Activated CD4-positive, alpha-beta T cell treated with anti-CD3 and anti-CD28 coated beads for 36 hours (primary cell): ENCODE measurements at places on chromosomes 5 and 9. TPM values are rescaled to one million over a fixed set of nuclear protein-coding genes. Genes with fewer than 3 reads are reported as not detected.

ZNF454 gene
- not detected for total RNA-seq

C9 gene
- not detected for total RNA-seq

SHISAL2B gene
- total RNA-seq: not detected

MAMDC2 gene
- total RNA-seq: not detected

IER5L gene
- 2.6 TPM for total RNA-seq

- DNase-seq: no peak
Measured at GRCh38 chr9:119810645-119811429, 441.6 kb upstream of the BRINP1 start.

DNA sequence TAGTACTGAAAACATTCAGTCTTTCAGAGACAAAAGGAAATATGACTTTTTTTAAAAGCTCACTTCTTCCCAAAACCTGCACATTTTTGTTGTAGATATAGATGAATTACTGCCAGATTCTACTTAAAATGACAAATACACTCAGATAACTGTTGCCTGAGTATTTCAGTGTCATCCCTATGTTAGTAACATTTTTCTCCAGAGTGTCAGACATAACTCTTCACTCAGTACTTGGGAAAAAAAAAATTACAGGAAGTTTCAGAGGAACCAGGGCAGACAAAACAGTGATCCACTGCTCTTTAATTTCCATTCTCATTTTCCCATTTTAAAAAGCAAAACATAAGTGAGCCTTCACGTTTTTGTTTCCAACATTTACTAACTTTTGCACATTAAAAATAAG lies 79.3 kb upstream of the ITGA1 start:
- no peak for DNase-seq

DNA sequence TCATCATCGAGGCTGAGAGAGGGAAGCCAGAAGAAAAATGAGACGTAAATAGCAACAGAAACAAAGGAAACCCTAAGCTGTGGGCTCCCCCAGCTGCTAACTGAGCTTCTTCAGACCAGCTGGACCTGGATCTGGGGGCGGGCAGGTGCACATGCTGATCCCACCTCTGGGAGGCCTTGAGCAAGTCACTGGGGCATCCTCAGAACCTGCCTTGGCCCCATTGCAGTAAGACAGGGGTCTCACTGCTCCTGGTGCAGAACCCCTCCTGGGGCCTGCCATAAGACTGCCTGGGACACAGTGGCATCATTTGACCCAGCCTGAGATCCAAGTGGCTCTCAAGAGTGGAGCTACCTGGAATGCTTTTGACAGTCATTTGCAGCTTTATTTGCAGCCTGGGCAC lies 77.4 kb downstream of the PHF2 start:
- peak; percentile 0 for DNase-seq

GRCh38 chr5:171659896-171660295 lies 125.7 kb upstream of the SMIM23 start:
- DNase-seq: no peak

GRCh38 chr5:87389296-87390034 lies 23.3 kb downstream of the CCNH start:
- DNase-seq: no peak

GRCh38 chr9:31500422-31500821 lies 884.0 kb upstream of the ACO1 start:
- DNase-seq: no peak

DNA sequence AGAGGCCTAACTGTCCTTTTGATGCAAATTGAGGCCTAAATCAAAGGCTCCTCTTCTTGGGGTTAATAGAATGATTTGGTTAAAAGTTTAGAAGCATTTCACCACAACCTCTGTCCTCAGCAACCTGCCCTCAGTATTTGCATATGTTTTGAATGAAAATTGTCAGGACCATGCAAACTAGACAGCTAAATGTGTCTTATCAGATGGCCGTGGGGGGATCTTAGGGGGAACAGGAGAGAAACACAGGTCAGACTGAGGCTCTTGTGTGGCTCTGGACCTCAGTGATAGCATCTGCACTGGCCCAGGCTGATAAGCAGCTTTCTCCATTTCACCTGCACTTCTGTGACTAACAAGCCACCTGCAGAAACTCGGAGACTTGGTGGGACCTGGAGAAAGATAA lies 49.0 kb downstream of the FOXI1 start:
- no peak for DNase-seq

- no peak for DNase-seq
Measured at GRCh38 chr5:37662789-37663485, 176.9 kb downstream of the GDNF start.

DNA sequence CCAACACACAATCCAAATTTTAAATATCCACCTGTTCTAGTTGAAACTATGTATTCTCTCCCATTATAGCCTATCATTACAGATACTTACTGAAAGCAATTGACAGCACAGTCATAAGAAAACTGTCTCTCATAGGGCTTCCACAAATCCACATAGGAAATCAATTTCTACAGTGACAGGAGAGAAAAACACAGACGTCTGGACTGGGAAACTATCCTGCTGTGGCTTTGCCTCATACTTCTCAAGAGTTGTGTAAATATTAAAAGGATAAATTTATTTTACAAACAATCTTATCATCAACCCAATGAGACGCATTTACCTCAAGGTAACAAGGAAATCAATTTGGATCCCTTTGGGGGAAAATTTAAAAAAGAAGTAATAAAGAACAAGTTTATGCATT lies 517.5 kb downstream of the EFNA5 start:
- DNase-seq: no peak

GRCh38 chr5:68418201-68418600 lies 202.6 kb downstream of the PIK3R1 start:
- DNase-seq: no peak

- no peak for DNase-seq
Measured at GRCh38 chr9:115071176-115071575, 46.8 kb downstream of the TNC start.

DNA sequence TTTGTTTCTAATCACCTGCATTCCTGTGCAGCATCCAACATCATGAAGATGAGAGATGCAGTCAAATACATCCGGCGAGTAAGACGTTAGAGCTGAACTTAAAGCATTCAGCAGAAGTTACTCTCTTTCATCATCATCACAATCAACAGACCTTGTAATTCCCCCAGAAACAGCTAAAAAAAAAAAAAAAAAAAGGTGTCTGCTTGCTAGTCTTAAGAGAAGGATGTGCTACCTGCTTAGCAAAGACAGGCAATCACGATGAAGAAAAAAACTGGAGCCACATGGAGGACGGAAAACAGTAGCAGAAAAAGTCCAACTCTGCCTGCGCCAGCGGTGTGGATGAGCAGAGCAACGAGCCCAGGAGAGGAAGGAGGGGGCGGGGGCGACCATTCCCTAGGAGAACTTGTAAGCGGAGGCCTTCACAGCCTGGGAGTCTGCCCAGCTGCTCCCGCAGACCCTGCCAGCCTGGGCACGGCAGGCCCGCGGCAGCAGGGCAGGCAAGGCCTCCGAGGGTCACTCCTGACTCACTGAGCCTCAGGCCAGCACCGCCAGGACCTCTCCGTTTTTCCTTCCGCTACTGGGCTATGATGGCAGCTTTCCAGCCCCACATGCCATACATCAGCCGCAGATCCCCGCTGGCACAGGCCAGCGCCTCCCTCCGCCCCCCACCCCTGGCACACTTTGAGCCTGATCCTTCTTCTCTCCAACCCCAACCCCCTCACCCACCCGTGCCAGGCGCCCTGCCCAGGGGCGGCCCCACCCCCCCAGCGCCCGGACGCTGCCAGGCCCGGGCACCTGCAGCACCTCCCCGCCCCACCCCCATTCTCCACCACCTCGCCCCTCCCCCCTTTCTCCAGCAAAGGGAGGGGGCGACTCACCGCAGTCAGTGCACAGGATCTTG lies 1.4 kb downstream of the NRG2 start:
- DNase-seq: peak; percentile 18

DNA sequence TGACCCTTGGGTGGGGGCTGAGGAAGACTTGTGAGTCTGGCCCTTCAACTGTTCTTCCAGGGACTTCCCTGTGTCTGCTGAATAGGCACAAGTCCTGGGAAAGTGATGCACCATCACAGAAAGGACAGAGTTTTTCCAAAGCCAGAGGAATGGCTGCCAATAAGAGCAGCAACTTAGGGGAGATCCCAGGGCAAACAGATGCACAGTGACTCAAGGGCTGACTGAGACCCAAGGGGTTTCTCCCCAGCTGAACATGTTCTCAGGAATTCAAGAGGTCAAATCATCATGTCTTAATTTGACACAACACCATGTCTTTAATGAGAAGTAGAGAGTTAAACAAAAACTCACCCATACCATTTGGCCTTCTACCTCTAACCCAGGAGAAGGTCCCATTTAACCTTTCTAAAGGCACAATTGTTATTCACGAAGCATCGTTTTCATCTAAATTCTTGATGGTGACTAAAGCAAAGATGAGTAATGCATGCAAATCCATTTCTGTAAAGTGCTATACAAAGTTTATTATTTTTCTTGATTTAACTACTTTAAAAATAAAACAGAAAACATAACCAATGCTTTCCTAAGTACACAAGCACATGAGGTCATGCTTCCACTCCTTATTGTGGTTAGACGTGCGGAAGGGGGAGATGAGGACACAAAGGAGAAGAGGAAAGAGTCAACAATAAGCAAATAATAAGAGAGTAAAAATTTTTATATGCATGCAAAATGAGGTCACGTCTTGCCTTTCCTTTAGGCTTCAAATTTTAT lies 324.1 kb downstream of the PLK2 start:
- no peak for DNase-seq

DNA sequence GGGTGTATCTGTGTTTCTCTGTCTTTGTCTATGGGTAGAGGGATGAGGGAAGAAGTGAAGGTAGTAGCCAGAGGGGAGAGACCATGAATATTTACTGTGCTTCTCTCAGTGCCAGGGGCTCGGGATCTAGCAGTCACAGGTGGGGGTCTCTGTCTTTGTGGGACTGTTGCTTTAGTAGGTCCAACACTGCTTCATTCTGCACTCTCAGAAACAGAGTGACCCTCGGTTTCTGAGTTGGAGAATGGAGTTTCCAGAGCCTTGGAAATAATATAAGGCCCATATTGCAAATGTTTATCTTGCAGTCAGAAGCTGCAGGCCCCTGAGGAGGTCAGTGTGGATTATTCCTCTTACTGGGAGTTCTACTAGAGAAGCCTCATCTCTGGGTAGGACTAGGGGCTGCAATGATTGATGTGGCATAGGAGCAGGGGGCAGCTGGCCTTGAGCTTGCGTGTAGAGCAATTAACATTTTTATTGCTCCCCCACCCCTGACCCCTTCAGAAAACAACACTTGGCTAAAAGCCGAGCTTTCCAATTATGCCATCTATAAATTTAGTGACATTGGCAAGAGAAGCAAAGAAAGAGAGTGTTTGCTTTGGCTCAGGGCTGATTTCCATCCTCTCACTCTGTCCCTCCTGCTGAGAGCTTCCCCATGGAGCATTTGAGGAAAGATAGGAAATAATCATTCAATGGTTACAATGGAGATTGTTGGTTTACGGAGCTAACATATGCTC lies 55.0 kb upstream of the TRPC7 start:
- DNase-seq: no peak
